ENCODE measurements at places on chromosomes 6 and 20. TPM values are rescaled to one million over a fixed set of nuclear protein-coding genes. Genes with fewer than 3 reads are reported as not detected.

DNA sequence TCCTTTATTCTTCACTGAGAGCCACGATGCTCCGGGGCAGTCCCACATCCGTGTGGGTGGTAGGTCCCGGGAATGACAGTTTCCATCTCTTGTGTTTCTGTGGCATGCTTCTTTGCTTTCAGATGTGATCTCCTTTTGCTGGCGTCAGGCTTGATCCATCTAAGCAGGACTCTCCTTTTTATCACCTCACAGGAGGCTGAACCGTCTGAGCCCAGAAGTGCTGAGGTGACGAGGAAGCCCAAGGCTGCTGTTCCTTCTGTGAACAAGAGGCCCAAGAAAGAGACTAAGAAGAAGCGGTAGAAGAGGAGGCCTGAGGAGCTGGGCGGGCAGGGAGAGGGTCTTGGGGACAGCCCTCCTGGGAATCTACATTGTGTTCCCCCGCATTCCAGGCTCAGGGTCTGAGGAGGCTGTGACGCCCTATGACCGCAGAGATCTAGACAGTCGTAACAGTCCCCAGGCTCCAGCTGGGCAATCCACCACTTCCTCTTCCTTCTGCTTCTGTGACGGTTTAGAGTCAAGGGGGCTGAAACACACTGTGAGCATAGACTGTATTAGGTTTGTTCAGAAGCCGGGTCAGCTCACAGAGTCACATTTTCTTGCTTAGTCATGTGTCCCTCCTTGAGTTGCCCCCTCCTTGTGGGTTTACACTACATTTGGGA, 26.8 kb downstream of the MANBAL start:
- no peak for DNase-seq

DNA sequence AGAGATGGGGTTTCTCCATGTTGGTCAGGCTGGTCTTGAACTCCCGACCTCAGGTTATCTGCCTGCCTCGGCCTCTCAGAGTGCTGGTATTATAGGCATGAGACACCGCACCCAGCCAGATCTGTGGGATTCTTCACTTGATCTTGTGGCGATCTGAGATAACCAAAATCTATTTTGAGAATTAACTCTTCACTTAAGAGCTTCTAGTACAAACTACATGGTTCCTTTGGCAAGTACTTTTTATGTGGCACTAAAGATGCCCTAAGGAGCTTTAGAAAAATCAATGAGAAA, 37.8 kb upstream of the TFB1M start:
- DNase-seq: no peak

- no peak for DNase-seq
These were observed 80.8 kb upstream of the RBM24 start for GRCh38 chr6:17200395-17200794.

DNA sequence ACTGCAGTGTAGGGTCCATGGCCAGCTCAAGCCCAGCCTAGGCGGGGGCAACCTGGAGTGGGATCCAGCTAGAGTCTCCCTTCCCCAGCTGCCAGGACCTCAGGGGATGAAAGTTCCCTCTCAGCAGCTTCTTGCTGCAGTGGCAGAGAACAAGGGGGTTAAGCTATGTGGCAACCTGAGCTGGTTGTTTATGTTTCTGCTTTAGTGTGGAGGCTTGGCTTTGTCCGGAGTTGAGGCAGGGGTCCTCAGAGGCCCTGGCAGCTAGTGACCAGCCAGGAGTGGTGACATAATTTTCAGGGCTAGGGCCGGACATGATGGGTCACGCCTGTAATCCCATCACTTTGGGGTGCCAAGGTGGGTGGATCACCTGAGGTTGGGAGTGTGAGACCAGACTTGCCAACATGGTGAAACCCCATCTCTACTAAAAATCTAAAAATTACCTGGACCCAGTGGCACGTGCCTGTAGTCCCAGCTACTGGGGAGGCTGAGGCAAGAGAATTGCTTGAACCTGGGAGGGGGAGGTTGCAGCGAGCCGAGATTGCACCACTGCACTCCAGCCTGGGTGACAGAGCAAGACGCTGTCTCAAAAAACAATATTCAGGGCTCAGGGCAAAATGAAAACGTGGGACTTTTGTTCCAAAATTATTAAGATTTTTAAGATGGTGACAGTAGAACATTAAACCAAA, 8.5 kb upstream of the PCIF1 start:
- DNase-seq: no peak

DNA sequence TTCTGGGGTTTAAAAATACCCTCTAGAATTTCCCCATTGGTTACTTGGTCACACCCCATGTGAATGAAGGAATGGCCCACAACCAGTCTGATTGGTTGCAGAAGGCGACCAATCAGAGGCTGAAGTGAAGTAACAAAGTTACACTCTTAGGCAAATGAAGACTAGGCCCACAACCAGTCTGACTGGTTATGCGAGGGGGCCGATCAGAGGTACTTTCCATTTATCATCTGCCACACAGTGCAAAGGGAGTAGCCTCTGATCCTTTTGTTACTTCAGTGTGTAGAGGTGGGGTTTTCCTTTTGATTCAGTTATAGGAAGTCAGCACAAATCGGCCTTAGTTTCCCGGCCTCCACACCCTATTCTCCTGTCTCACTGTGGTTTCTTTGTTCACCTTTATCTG, 61.2 kb upstream of the SGK1 start:
- DNase-seq: no peak

- no peak for DNase-seq
These were observed 45.6 kb upstream of the CHRNA4 start for GRCh38 chr20:63406617-63407245.

DNA sequence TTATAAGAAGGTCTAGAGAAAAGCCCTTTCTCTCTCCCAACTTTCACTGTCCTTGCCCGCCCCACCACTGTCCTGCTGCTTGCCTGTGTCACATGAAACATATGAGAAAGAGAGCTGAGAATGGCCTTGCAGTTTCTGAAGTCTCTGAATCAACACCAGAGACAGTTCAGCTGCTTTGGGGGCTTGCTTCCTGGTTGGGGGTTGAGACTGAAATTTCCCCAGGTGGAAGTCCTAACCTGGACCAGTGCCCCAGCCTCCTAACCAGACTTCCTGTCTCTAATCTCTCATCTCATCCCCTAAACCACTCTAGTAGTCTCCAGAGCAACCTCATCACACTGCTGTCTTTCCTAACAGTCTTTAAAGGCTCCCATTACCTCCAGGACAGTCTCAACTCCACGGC, 10.7 kb downstream of the TRAM2 start:
- DNase-seq: no peak

The MYO6 gene
- 2.4 TPM for total RNA-seq

GRCh38 chr6:149334682-149335160, 17.2 kb downstream of the TAB2 start:
- DNase-seq: no peak

- no peak for DNase-seq
These were observed 155.3 kb downstream of the JARID2 start for GRCh38 chr6:15401120-15401519.

DNA sequence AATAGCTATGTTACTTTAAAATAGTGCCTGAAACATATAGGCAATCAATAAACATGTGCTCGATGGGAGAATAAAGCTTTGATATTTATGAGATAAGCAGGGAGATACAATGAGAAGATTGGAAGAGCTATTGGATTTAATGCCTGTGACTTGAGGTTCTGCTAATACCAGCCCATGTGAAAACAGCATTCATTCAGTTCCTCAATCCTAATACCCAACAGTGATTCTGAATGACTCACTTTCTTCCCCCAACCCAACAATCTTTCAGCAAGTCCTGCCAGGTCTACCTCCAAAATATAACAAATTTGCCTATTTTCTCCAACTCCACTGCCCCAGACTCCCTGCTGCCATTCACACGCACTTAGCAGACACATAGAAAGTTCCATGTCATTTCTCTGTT, 26.6 kb upstream of the KLHL31 start:
- no peak for DNase-seq

The RHAG gene
- not detected for total RNA-seq

The NKAPL gene
- 6.6 TPM for total RNA-seq

DNA sequence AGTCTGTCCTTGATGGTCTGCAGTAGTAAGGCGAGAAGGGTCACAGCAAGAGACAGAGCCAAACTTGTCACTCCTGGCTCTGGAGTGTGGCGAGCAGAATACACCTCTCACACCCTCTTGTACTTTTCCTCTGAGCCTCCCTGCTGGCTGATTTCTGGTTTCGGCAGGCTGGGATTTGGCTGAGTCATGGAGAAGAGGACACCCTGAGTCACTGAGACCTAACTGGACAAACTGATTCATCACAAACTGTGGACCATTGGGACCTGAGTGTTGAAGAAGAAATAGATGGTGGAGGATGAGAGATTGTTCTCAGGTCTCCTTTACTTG, 101.7 kb downstream of the F13A1 start:
- no peak for DNase-seq

The WFDC12 gene
- not detected for total RNA-seq

DNA sequence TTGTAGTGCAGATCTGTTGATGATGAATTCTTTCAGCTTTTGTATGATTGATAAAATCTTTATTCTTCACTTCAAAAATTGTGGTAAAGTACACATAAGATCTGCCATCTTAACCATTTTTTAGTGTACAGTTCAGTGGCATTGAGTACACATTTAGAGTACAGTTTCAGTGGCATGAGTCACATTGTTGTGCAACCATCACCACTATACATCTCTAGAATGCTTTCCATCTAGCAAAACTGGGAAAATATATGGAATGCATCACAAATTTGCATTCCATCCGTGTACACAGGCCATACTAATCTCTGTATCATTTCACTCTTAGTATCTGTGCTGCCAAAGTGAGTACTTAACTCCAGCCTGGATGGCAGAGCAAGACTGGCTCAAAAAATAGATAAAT, 28.7 kb downstream of the SIRPD start:
- DNase-seq: no peak

The OR12D3 gene
- total RNA-seq: not detected

DNA sequence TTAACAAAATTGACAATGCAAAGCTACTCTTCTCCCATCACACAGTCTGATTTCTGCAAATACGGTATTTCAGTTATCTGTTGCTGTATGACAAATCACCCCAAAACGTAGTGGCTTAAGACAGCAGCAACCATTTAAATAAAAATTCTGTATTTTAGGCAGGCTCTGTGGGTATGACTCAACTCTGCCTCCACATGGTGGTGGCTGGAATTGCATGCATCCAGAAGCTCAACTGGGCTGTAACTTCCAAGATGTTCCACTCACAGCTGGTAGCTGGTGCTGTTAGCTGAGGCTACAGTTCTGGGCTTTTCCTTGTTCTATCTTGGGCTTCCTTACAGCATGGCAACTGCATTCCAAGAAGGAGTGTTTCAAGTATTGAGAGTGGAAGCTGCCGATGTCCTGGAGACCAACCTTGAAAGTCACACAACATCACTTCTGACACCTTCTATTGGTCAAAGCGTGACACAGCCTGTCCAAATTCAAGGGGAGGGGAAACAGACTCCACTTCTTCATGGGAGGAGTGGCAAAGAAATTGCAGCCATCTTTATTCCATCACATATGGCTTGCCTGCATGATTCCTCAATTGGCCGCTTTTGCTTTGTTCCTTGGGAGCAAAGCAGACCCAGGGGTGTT, 39.7 kb upstream of the TULP1 start:
- no peak for DNase-seq

DNA sequence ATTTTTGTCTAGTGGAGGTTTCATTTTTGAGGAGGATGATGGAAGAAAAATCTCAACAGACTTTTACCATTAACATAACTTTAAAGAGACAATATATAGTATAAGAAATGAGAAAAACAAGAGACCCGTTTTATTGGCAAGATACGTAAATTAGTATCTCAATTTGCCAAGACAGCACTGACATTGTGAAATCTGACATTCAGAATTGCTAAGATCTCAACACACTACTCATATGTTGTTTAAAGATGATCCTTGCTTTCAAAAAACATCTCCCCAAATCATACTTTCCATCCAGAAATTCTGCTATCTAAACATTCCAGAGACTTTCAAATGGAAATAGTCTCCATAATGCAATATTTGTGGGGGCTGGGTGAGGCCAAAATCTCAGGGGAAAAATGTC, 220.9 kb upstream of the CEP162 start:
- no peak for DNase-seq

All from psoas muscle (tissue), 8 donors.